Activated CD4-positive, alpha-beta T cell treated with anti-CD3 and anti-CD28 coated beads, Interleukin-2, amount 50 U/mL, for 48 hours (primary cell): ENCODE measurements at places on chromosomes 3 and 15.

GRCh38 chr3:195337747-195338146 is 66.8 kb upstream of the XXYLT1 start:
- DNase-seq, result no peak

- no peak for DNase-seq
These were observed 12.2 kb upstream of the VIPR1 start for GRCh38 chr3:42490243-42490642.

DNA sequence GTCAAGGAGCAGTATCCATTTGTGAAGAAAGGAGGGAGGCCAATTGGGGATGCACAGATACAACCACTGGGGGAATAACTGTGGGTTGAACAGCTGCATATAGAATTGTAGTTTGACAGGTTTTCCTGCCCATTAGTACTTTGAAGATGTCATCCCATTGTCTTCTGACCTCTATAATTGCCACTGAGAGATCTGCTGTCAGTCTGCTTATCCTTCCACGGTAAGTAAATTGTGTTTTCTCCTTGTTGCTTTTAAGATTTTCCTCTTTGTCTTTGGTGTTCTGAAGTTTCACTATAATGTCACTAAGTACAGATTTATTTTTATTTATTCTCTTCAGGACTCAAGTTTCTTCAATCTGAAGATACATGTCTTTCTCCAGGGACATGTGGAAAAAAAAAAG is 56.6 kb downstream of the MOBP start:
- DNase-seq, result no peak

- DNase-seq, result no peak
These were observed 400.2 kb upstream of the TBL1XR1 start for GRCh38 chr3:177597311-177598096.

DNA sequence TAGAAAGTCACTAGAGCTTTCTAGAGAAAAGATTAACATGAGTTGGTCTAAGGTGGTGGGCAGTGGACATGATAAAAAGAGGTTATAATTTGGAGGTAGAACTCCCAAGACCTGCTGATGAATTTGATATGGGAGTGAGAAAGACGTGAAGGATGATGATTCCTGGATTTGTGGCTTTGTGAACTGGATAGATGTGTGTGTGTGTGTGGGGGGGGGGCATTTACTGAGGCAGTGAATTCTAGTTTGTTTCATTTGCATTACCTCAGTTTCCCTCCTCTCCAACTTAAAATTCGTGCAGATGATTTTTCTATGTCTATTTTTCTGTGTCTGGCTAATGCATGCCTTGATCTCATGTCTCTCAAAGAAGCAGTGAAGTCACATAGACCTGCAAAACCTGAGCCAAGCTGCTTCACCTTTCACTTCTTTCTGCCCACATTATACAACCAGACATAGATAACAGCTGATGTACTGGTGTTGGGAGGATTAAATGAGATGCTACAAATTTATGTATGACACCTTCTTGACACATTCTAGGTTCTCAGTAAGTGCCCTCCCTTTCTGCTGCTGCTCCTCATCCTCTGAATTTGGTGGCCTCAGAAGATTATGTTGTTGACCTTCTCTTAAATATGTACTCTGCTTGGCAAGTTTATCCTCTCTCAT is 9.9 kb downstream of the AHSG start:
- no peak for DNase-seq

DNA sequence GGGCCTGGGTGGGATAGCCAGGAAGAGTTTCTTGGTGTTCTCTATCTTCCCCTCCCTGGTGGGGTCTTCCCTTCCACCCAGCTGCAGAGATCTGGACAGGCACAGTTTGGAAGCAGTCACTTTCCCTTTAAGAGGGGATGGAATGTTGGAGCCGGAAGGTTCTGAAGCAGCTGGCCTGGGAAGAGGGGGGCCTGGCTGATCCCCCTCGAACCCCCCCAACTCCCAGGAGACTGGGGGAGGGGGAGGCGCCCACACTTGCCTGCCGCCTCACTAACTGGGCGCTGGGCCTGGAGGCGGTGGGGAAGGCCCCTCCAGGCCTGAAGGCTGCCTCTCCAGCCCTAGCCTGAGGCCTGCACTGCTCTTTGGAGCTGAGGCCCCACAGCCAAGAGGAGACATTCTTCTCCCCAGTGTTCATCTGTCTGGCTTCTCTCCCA is 1.4 kb downstream of the DVL3 start:
- no peak for DNase-seq

DNA sequence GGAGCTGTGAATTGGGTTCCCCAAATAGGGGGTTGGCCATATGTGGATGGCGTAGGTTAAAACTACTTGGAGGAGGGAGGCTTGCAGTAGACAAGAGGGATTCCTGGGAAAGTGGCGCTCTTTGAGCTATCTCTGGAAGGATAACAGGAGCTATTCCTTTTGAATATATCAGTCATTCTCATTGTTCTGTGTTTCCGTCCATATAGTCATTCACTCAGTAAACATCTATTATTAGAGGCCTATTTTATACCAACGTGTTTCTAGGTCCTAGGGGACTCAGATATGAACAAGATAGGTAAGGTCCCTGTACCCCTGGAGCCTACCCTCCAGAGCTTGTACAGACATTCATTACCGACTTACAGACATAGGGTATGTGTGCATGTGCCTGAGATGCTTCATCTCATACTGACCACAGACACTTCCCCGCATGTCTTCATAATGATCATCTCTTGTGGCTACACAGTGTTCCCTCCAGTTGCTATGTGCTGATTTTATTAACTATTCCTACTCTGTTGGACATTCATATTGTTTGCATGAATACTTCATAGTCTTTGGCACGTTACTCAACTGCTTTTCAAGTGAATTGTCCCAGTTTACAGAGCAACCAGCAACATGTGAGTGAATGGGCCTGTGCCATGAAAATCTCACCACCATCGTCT is 55.8 kb upstream of the VILL start:
- DNase-seq, result no peak
